ENCODE measurements at places on chromosomes 11 and 22. TPM values are rescaled to one million over a fixed set of nuclear protein-coding genes. Genes with fewer than 3 reads are reported as not detected.

- peak; percentile 21 for DNase-seq
- H3K27me3 ChIP-seq: peaks cover 10% of the 10 kb centered on the region
- peak overlapping the region; percentile 51 for H3K4me3 ChIP-seq
- H3K36me3 ChIP-seq: peaks cover 5% of the 10 kb centered on the region
Observed at GRCh38 chr11:12110714-12111548, 541 bp downstream of the MICAL2 start.

GRCh38 chr11:34292111-34292510 is 65.7 kb downstream of the ABTB2 start:
- H3K27me3 ChIP-seq: peaks cover 6% of the 10 kb centered on the region
- peaks cover 14% of the 10 kb centered on the region for H3K36me3 ChIP-seq
- H3K4me3 ChIP-seq: no peak overlapping the region
- no peak for DNase-seq
- H3K4me1 ChIP-seq: no peaks in the 10 kb centered on the region

GRCh38 chr11:17905477-17905876 is 107.4 kb downstream of the SERGEF start:
- peaks cover 15% of the 10 kb centered on the region for H3K4me1 ChIP-seq
- no peaks in the 10 kb centered on the region for H3K27me3 ChIP-seq
- peaks cover 4% of the 10 kb centered on the region for H3K36me3 ChIP-seq
- no peak overlapping the region for H3K27ac ChIP-seq
- no peak for DNase-seq
- no peak overlapping the region for H3K4me3 ChIP-seq

DNA sequence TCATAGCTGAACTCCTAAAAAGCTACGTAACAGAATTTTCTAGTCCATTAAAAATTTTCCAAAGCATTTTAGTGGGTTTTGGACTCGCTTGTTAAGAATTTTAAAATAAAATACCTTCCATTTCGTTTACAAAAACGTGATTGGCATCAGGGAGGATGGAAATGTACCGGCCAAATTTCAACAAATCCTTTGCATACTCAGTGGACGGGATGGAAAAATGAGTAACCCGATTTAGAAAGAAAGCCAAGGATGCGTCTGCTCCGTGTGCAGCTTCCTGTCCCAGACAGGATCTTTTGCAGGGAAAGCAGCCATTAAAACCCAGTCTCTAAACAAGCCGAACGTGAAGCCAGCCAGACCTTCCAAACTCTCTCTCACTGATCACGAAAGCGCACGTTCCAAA is 15.6 kb downstream of the TMEM184B start:
- peaks cover 15% of the 10 kb centered on the region for H3K4me1 ChIP-seq
- DNase-seq: no peak
- H3K27me3 ChIP-seq: peaks cover 2% of the 10 kb centered on the region
- peak overlapping the region; percentile 42 for H3K27ac ChIP-seq
- H3K4me3 ChIP-seq: no peak overlapping the region
- H3K36me3 ChIP-seq: no peaks in the 10 kb centered on the region

DNA sequence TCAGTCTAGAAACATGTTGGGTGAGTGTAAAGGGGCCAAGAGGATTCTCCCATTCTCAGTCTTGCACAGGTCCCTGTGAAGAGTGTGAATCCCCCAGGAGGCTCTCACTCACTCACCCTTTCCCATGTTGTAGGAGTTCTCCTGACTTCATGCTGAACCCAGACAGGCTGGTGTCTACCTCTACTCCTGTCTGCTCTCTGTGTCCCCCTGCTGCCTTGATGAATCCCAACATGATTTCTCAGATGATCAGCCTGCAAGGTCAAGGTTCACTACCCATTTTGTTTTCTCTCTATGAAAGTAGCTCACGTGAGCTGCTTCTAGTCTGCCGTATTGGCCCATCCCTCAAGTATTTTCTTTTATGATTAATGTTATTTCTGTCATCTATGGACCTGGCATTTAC is 500.6 kb downstream of the ETS1 start:
- H3K36me3 ChIP-seq: peaks cover 8% of the 10 kb centered on the region
- no peak for DNase-seq
- no peaks in the 10 kb centered on the region for H3K4me1 ChIP-seq

DNA sequence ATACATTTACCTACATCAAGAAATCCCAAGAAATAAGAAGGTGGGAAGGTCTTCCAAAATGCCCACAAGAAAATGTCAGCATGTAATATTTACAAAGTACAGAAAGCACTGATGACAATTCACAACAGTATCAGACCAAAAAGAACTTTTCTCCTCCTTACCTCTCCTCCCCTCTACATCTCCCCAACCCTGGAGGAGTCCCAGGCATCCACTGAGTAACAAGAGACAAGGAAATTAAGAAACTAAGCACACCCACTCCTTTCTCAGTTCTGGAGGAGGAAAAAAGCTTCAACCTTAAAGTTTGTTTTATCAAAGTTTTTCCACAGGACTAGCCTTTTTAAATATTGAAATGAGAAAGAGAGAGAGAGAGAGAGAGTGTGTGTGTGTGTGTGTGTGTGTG is 2.0 kb upstream of the SERGEF start:
- H3K36me3 ChIP-seq: peaks cover 8% of the 10 kb centered on the region
- no peak overlapping the region for H3K4me3 ChIP-seq
- no peak for DNase-seq
- peaks cover 17% of the 10 kb centered on the region for H3K4me1 ChIP-seq

DNA sequence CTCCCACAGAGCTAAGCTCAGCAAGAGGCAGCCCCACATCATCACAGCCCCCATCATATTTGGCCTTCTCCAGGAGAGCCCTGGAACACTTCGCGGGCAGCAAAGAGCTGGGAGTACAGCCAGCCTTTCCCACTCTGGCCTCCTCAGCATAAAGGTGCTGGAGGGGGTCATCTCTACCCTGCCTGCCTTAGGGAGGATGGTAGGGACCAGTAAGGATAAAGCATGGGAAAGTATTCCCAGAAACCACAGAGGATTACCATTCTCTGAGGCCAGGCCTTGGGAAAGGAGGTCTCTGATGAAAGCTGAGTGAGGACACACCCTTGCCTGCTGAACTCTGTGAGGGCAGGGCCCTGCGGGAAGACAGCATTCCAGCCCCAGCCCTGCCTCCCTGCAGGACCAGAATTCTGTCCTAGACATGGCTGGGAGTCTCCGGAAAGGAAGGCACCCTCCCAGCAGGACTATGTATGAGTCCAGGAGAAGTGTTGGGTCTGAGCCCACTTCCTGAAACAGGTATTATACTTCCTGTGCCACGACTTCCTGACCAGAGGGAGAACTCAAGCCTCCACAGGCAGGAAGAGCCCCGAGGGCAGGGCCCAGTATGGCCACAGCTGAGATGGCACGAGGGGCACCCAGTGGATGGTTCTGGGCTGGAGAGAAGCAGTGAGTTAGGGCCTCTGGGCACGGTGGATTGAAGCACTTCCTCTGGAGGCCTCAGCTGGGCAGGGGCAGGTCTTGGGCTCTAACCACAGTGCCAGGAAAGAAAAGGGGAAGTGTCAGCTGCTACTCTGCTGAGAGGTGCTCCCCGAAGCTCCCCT is 12.9 kb upstream of the CASTOR1 start:
- DNase-seq: no peak
- no peak overlapping the region for H3K27ac ChIP-seq
- peaks cover 38% of the 10 kb centered on the region for H3K4me1 ChIP-seq
- H3K4me3 ChIP-seq: no peak overlapping the region
- peaks cover 5% of the 10 kb centered on the region for H3K27me3 ChIP-seq

GRCh38 chr22:36977401-36977861 is 41.8 kb downstream of the TST start:
- no peaks in the 10 kb centered on the region for H3K4me1 ChIP-seq
- H3K27me3 ChIP-seq: peaks cover 2% of the 10 kb centered on the region
- no peaks in the 10 kb centered on the region for H3K36me3 ChIP-seq
- peak; percentile 59 for DNase-seq
- no peak overlapping the region for H3K4me3 ChIP-seq
- no peak overlapping the region for H3K27ac ChIP-seq

DNA sequence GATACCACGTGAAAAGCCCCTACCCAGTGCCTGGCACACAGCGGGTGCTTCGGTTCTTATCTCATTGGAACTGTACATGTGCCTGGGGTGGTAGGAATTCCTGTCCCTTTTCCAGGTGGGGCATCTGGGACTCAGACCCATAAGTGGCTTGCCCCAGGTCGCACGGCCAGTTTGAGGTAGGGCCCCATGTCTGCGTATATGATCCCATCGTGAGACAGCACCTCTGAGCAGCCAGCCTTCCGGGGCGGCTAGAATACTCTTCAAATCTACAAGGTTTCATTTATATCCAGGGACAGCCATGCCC is 33.5 kb upstream of the SMIM38 start:
- no peak overlapping the region for H3K4me3 ChIP-seq
- H3K36me3 ChIP-seq: peaks cover 4% of the 10 kb centered on the region
- H3K4me1 ChIP-seq: peaks cover 2% of the 10 kb centered on the region
- H3K27me3 ChIP-seq: peaks cover 8% of the 10 kb centered on the region
- no peak for DNase-seq
- H3K27ac ChIP-seq: no peak overlapping the region

DNA sequence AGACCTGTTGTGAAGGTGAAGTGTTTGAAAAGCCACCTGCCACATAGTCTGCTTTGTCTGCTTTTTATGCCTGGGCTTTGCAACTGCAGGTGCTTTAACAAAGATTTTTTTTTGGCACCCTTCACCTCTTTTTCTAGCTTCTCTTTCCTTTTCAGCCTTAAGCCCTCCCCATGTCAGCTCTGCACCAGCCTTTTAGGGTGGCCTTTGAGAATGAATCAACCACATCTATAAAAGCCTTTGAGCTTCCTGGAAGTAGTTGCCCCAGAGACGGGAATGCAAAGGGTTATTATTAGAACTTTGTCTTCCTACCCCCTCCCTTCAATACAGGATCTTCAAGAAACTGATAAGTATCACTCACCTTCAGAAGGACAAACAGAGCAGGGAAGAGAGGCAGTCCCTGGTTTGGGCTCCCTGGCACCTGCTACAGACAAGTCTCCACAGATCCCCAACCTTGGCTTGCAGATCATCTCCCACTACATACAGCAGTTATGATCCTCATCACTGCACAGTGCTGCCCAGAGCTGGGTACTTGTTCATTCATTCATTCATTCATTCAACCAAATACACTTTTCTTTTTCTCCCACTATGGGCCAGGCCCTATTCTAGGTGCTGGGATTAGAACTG is 8.0 kb downstream of the PVALB start:
- no peak overlapping the region for H3K4me3 ChIP-seq
- no peak overlapping the region for H3K27ac ChIP-seq
- no peaks in the 10 kb centered on the region for H3K36me3 ChIP-seq
- no peak for DNase-seq

DNA sequence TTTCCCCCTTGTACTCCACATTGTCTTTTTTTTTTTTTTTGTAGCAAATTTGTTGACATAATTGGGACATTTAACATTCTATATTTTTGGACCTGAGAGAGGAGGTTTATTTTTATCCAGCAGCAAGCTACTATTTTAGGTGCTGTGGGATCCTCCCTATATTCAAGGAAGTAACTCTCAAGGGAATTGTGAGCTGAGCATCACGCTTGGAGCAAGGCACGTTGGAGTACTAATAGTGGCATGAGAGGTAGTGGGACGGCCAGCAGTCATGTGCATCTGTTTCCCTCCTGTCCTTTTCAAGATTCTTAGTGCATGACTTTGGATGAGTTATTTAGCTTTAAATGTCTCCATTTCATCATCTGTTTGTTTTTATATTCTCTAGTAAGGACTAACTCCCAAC is 52.3 kb downstream of the EXT2 start:
- H3K4me3 ChIP-seq: no peak overlapping the region
- no peak for DNase-seq
- no peak overlapping the region for H3K27ac ChIP-seq

- no peak overlapping the region for H3K27ac ChIP-seq
- DNase-seq: no peak
- no peak overlapping the region for H3K4me3 ChIP-seq
- peaks cover 3% of the 10 kb centered on the region for H3K4me1 ChIP-seq
- H3K27me3 ChIP-seq: no peaks in the 10 kb centered on the region
Observed at GRCh38 chr11:78656984-78657383, 82.3 kb upstream of the NARS2 start.

DNA sequence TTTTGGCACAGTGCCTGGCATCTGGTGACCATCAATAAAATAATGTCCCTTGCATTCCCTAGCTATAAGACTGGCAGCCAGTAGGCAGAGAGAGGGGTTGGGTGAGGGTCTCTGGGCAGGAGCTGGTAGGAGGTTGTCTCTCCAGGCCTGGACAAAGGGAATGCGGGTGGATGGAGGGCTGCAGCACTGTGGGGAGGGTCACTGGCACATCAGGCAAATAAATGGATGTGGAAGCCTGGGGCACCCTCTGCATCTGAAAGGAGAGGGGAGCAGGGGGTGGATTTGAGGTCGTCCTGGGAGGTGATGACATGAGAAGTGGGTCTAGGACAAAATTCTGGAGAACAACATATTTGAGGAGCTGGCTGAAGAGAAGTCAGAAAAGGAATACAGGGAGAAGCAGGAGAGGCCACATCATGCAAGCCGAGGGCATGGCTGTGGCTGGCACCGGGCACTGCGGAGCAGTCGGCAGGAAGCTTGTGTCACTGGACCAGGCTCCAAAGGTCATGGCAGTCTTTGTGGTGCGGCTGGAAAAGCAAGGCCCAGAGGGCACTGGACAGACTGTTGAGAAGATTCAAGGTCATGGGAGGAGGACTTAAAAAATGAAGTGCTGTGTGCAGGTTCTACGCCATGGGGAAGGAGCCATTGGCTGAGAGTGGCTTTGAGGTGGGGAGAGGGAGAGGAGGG is 36.5 kb upstream of the THY1 start:
- H3K27me3 ChIP-seq: peaks cover 3% of the 10 kb centered on the region
- no peak for DNase-seq
- no peak overlapping the region for H3K27ac ChIP-seq
- peaks cover 8% of the 10 kb centered on the region for H3K4me1 ChIP-seq

GRCh38 chr22:35257002-35257320 is 332 bp upstream of the HMGXB4 start:
- H3K27ac ChIP-seq: peak overlapping the region; percentile 68
- peaks cover 1% of the 10 kb centered on the region for H3K27me3 ChIP-seq
- DNase-seq: no peak
- H3K4me1 ChIP-seq: peaks cover 6% of the 10 kb centered on the region
- peak overlapping the region; percentile 85 for H3K4me3 ChIP-seq
- no peaks in the 10 kb centered on the region for H3K36me3 ChIP-seq

- DNase-seq: peak; percentile 67
- peaks cover 4% of the 10 kb centered on the region for H3K27me3 ChIP-seq
- no peak overlapping the region for H3K4me3 ChIP-seq
- no peak overlapping the region for H3K27ac ChIP-seq
Observed at GRCh38 chr22:50148991-50149721, 21.4 kb upstream of the PANX2 start.

DNA sequence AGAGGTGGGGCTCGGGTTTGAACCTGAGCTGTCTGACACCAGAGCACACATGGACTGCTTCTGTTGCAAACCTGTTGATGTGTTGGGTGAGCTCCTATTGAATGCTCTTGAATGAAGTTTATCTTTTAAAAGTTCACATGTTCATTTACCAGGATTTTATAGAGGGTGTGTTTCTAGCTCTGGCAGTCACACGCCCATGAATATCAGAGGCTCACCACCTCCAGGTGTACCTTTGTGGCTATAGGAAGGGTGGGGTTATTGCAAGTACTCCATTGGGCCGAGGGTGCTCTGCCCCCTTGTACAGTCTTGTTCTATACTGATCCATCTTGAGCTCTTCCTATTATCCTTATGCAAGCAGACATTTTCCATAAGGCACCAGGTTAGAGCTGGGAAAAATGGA is 9.2 kb downstream of the ENDOD1 start:
- DNase-seq: no peak
- peaks cover 3% of the 10 kb centered on the region for H3K27me3 ChIP-seq
- H3K27ac ChIP-seq: no peak overlapping the region
- H3K4me3 ChIP-seq: no peak overlapping the region
- H3K36me3 ChIP-seq: no peaks in the 10 kb centered on the region

The KRTAP5-8 gene
- not detected for total RNA-seq

The THY1 gene
- 526 TPM for total RNA-seq

The DCHS1 gene
- total RNA-seq: 156 TPM

The PRG3 gene
- total RNA-seq: not detected

The ZNF215 gene
- total RNA-seq: 7.0 TPM

The SAA4 gene
- not detected for total RNA-seq

The TLCD5 gene
- total RNA-seq: 15.2 TPM

The BATF2 gene
- total RNA-seq: not detected

The FOLR1 gene
- not detected for total RNA-seq

The SLC35C1 gene
- 13.9 TPM for total RNA-seq

All from endothelial cell (in vitro differentiated cells).